ENCODE measurements at places on chromosomes 7 and 10. TPM values are rescaled to one million over a fixed set of nuclear protein-coding genes. Genes with fewer than 3 reads are reported as not detected.

GRCh38 chr10:114513381-114513792, 109.1 kb upstream of the AFAP1L2 start:
- H3K4me3 ChIP-seq = no peak overlapping the region
- no peaks in the 10 kb centered on the region for H3K27me3 ChIP-seq
- H3K36me3 ChIP-seq = no peaks in the 10 kb centered on the region
- peaks cover 34% of the 10 kb centered on the region for H3K4me1 ChIP-seq
- H3K27ac ChIP-seq = no peak overlapping the region

- DNase-seq = peak; percentile 21
- H3K27me3 ChIP-seq = no peaks in the 10 kb centered on the region
- H3K27ac ChIP-seq = no peak overlapping the region
- H3K4me3 ChIP-seq = no peak overlapping the region
Observed at GRCh38 chr7:73986158-73986631, 41.8 kb upstream of the ELN start.

GRCh38 chr10:66714741-66715140, 211.1 kb upstream of the LRRTM3 start:
- no peak overlapping the region for H3K4me3 ChIP-seq
- no peaks in the 10 kb centered on the region for H3K4me1 ChIP-seq
- no peak overlapping the region for H3K27ac ChIP-seq
- no peaks in the 10 kb centered on the region for H3K27me3 ChIP-seq
- DNase-seq = no peak

DNA sequence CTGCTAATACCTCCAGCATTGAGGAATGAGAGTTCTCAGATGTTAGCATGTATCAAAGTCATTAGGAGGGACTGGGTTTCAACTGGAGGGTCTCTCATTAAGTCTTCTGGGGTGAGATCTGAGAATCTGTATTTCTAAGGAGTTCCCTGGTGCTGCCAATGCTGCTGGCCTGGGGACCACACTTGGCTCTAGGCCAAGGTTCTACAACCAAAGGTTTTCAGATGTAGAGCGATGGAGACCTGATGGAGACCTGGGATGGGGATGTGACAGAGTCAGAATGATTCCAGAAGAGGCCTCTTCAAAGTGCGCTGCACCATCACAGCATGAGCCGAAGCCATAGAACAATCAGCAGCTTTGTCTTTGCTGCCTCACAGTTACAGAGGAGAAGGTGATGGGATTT, 27.2 kb downstream of the ST8SIA6 start:
- no peaks in the 10 kb centered on the region for H3K27me3 ChIP-seq
- H3K36me3 ChIP-seq = peaks cover 4% of the 10 kb centered on the region

DNA sequence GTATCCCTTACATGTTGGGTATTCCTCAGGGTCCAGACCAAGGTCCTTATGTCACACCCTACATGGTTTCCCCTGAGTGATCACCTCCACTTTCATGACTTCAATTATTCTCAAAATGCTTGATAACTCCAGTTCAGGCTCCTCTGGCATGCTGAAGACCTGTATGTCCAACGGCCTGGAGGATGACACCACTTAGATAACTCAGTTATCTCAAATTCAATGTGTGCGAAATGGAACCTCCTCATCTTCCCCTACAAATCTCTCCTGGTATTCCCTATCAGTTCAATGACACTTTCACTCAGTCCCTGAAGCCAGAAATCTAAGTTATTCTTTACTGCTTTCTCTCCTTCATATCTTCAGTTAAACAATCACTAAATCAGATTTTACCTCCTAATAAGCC, 8.7 kb upstream of the LUC7L2 start:
- H3K4me1 ChIP-seq = no peaks in the 10 kb centered on the region
- H3K27ac ChIP-seq = no peak overlapping the region
- peaks cover 8% of the 10 kb centered on the region for H3K36me3 ChIP-seq
- no peaks in the 10 kb centered on the region for H3K27me3 ChIP-seq
- DNase-seq = no peak
- no peak overlapping the region for H3K4me3 ChIP-seq

- no peaks in the 10 kb centered on the region for H3K27me3 ChIP-seq
- DNase-seq = no peak
- no peaks in the 10 kb centered on the region for H3K4me1 ChIP-seq
- no peak overlapping the region for H3K27ac ChIP-seq
- H3K36me3 ChIP-seq = no peaks in the 10 kb centered on the region
- H3K4me3 ChIP-seq = no peak overlapping the region
Observed at GRCh38 chr7:82015751-82016150, 245.9 kb upstream of the HGF start.

DNA sequence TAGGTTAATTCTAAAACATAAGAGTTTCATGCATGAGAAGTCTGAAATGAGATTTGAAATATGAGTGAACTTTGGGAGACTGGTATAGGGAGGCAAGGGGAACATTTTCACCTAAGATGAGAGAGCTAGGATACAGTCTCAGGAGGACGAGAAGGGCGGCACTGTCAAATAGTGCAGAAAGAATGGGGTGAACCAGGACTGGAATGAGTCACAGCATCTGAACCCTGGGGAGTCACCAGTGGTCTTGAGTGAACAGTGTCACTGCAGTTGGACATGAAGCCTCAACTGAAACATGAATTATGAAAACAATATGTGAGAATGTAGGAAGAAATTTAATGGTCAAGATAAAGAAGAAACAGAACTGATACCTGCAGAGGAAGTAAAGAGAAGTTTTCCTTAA, 33.8 kb downstream of the GNG11 start:
- no peaks in the 10 kb centered on the region for H3K4me1 ChIP-seq
- no peak overlapping the region for H3K27ac ChIP-seq
- H3K4me3 ChIP-seq = no peak overlapping the region
- H3K36me3 ChIP-seq = no peaks in the 10 kb centered on the region
- no peaks in the 10 kb centered on the region for H3K27me3 ChIP-seq

ADARB2 gene
- 0.99 TPM for total RNA-seq

LFNG gene
- 58.0 TPM for total RNA-seq

ITPRID1 gene
- total RNA-seq = not detected

ASAH2B gene
- 18.8 TPM for total RNA-seq
